ENCODE measurements at places on chromosomes 6 and 20.

DNA sequence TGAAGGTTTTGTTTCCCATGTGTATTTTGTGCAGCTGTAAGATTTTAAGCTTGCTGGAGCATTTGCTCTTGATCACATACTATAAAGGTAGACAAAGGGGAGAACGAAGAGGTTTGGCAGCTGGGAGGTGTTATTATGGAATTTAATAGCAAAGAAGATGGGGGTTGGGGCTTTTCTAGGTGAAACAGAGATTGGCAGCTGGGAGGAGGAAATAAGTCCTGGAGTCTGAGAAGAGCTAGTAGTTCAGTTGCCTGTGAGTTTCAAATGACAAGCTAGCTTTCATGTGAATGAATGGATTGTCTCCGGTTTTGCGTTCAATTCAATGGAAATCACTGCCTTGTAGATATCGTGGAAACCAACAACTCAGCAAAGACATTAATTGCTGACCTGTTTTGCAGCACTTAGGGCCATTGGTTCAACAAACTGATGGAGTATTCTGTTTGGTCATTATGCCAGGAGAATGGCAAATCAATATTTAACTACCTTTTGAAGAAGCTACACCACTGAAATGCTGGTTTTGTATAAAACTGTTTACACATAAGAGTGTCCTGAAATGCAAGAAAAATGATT is 38.1 kb upstream of the FLRT3 start:
- no peak for DNase-seq

DNA sequence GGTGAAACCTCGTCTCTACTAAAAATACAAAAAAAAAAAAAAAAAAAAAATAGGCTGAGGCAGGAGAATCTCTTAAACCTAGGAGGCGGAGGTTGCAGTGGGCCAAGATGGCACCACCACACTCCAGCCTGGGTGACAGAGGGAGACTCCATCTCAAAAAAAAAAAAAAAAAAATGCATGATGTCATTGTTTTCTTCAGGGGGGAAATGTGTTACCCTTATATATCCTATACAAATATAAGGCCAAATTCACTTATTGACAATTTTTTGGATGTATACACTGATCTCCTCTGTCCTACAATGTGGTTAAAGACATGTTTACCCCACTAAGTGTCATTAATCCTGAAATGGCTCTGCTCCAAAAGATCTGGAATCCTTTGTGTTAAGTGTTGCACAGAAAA is 73.1 kb downstream of the TPBG start:
- DNase-seq, result no peak

DNA sequence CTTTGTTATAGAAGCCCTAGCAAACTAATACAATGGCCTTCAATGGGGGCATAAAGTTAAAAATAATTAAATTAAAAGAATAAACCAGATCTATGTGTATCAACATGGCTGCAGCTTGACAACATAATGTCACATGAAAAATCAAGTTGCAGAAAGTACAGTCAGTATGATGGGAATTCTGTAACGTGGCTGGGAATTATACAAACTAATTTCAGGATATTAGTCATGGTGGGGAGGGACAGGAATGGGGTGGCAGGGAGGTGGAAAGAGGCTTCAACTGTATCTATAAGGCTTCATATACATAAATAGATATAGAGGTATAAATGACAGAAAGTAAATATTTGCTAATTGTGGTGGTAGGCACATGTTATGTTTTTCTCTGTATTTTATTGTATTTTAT is 107.1 kb downstream of the UNC5CL start:
- DNase-seq, result no peak

DNA sequence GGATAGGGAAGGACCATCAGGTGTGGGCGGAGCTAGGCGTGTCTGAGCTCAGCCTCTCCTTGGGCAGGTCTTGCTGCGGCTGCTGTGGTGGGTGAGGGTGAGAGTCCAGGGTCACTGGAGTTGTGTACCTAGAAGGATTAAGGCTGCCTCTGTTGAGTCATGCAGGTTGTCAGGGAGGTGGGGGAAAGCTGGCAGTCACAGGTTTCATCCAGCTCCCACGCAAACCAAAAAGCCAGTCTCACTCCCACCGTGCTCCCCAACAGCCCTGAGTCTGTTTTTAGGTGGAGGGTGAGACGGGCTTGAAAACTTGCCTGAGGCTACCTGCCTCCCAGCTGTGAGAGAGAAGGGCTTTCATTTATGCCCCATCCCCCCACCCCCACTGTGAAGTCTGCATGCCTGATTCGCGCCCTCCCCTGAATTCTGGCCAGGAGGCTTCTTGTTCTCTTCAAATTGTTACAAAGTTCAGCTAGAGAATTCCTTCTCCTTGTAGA is 161.5 kb downstream of the MYLK4 start:
- no peak for DNase-seq

DNA sequence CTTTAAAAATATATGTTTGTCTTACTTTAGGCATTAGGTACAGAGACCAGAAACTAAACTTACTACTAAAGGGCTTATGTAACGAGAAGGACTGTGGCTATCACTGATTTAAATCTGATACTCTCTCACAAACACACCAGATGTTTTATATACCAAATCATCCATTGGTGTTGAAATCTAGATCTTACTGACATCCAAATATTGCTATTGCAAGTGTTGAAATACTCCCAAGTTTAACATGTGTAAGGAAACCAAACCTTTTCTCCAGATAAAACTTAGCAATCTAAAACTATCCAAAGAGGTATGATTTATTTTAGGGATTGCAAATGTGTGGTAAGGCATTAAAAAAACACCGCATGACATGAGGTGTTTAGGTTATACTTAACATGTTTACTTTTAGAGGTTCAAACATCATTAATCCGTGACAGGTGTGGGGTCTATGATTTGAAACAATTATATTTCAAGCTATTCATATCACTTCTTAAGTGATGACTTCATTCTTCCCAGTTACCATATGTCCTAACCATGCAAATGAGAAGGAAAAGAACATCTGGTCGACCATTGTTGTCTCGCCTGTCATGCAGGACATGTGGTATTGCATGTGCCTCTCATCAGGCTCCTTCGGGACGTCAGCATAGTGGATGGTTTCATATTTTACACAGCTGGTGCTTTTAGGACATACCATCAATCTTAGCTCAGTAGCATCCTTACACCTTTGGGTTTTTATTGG is 168.3 kb upstream of the SPACA1 start:
- DNase-seq, result no peak

DNA sequence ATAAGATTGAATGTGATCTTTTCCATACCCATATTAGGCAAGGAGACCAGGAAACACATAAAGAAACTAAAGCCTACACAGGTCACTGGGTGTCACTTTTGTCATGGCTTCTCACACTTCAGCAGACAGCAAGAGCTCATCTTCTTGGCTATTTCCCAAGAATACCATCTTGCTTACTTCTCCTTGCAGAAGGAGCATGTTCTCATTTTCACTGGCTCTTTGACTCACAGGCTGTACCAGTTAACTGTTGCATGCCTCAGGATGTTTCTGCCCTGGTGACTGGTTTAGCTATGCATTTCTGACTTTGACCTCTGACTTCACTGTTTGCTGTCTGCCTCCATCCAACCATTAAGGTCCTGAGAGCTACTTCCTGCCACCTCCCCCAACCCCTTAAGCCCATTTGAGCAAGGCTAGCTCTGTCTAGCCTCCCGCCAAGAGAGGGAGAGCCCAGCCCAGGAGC is 40.3 kb upstream of the OGFRL1 start:
- no peak for DNase-seq

DNA sequence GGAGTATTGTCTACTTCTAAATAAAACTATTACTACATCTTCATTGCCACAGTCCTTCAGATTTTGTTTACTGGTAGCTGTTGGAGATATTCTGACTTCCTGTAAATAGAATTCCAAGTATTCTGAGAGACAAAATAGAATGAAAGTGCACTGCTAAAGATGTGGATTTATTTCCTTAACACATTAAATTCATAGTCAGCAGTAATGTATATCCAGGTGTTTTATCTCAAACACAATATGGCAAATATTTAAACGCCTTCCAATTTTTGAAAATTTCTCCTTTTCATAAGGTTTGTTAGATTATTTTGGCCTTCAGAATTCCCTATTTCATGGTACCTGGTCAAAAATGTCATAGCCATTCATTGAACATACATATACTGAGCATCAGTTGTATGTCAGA is 84.3 kb upstream of the MEI4 start:
- no peak for DNase-seq

DNA sequence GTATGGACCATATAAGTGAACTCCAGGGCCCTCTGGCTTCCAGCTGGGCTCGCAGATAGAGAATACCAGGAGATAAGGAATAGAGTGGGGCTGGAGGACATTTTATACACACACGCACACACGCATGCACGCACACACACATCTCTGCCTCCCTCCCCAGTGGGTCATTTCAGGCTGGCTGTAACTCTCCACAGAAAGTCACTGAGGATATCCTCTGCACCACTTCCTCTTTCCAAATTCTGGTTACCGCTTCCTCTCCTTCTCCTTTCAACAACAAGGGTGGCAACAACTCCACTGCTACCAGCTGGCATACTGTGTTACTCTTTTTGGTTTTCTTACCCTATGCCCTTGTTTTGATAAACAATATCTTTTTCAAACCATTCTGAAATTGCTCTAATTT is 280.2 kb downstream of the COL12A1 start:
- DNase-seq, result no peak

- no peak for DNase-seq
These were observed 17.9 kb downstream of the C6orf15 start for GRCh38 chr6:31094389-31094881.

- no peak for DNase-seq
These were observed 675 bp downstream of the DSTN start for GRCh38 chr20:17570347-17571152.

GRCh38 chr20:9092655-9093054 is 23.8 kb downstream of the PLCB4 start:
- DNase-seq, result no peak

All from GM18507 (cell line).